MCF 10A (cell line): ENCODE measurements at places on chromosomes 6 and 20.
A peak's percentile ranks its signal among the peaks of the same experiment; 100 is the strongest.

DNA sequence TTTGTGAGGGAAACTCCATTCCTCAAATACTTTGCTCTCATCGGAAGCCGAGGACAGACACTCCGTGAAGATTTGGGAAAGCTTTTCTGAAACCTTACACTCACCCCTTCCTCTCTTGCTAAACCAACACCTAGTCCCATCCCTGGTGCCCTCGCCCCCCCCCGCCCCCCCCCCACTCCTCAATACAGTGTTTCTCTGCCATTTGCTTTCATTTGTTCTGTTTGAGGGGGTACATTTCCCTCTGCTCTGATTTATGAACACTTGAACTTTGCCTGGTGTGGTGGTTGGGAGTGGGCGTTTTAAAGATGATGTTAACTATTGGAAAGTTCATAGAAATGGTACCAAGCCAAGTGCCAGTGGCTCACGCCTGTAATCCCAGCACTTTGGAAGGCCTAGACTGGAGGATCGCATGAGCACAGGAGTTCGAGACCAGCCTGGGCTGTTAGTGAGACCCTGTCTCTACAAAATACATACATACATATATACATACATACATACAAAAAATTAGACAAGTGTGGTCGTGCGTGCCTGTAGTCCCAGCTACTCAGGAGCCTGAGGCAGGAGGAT is 1.1 kb downstream of the RAB32 start:
- DNase-seq, result peak; percentile 6

GRCh38 chr6:145704143-145704781 is 31.1 kb downstream of the EPM2A start:
- DNase-seq, result peak; percentile 19

- no peak for DNase-seq
Observed at GRCh38 chr6:158165919-158166416, 2.1 kb downstream of the SERAC1 start.

- DNase-seq, result no peak
Observed at GRCh38 chr20:4932061-4932460, 69.2 kb downstream of the SLC23A2 start.

- no peak for DNase-seq
Observed at GRCh38 chr20:33730946-33731692, 677 bp upstream of the ZNF341 start.

- no peak for DNase-seq
Observed at GRCh38 chr6:159777240-159777904, 12.0 kb downstream of the TCP1 start.

DNA sequence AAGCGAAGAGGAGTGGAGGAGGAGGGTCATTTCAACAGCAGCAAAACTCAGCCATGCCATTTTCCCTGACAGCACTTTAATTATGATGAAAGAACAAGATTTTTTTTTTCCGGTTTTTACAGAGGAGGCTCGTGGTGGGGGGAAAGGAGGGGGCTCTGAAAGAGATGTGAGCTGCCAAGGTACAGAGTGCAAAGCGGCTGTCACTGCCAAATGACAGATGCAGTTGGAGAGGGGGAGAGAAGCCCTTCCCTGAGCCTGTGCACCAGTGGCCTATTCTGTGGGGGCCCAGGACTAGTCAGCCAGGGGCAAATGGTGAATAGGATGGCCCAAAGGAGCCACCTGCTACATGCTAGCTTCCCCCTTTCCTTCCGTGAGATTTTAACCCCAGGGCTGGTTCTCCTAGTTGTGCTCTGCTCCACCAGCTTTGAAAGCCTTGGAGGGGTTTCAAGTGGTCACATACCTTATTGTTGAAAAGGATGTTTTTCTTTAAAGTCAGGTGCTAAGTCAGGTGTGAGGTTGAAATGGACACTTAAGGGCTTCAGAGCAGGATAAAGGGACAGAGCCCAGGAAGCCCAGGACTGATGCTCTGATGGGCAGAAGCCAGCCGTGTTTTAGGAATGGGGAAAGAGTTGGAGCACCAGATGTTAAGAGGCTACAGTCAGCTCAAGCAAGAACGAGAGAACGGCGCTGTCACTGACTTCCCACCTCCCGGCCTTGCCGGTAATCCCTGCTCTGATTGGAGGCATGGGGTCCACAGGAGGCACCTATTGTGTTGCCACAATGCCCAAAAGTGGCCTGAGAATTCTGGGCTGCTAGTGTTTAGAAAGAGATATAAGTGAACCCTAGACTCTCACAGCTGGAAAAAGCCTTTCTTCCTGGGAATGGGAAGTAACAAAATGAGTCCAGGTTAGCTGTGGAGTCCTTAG is 24.8 kb downstream of the GNAS start:
- no peak for DNase-seq

DNA sequence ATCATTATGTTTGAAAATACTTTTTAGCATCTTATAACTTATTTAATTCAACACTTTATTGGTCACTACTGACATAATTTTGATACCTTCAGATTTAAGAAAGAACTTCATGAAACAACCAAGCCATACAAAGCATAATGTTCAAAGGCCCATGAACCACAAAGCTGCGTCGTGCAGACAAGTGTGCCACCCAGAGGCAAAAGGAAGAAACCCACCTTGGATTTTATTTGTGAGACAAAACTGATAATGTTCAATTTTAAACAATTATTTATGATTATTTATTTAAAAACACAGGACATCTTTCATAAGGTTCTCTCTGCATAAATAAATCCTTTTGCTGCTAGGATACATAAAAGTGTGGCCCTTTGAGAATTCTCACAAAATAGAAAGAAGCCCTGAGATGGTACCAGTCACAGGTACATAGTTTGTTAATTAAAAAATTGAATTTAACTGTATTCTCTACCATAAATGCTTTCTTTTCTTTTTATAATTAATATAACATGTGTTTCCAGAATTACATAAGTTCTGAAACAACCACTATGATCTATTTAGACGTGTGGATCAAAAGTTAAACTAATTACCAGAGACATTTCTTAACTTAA is 143.7 kb downstream of the RALGAPA2 start:
- peak; percentile 49 for DNase-seq

DNA sequence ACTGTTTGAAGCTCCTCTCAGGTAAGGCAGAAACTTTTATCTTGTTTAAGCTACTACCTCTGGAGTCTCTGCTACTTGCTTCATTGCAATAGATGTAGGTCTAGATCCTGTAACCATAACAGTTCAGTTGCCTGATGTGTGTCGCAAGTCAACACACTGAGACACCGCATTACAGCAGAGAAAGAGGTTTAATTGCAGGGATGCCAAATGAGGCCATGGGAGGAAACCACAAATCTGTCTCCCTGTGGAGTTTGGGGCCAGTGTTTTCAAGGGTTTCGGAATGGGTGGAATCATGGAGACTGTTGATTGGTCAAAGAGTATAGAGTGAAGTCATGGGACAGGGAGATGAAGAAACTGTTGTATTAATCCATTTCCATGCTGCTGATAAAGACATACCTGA is 57.1 kb upstream of the RBM24 start:
- DNase-seq, result no peak

DNA sequence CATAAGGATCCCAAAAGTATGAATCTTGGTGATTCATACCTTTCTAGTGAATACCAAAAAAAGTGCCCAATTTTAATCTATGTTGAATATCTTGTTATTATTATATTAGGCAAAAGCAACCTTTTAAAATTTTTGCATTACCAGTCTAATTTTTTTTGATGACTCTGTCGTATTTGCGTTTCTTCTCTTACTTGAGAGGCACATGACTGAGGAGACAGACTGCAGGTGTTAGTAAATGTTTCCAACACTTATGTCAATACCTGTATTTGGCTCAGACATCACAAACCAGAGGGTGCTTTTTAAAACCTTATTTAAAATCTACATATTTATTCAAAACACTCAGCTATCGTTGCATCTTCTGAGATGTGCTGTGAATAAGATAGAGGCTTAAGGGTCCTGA is 27.1 kb downstream of the ID4 start:
- DNase-seq, result no peak

DNA sequence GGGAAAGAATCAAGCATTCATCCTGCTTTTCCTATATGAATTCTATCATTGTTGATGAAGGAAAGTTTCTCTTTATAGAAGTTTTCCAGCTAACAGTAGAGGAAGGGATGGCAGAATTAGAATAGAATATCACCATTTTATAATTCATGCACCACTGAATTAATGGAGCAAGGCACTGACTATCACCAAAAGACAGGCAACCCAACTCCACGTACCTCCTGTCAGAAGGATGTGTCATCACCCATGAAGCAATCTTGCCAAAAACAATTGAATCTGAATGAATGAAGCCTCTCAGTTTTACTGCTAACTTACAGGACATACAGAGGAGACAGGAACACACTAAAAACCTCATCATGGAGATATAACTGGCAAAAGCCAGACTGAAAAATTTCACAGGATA is 122.4 kb downstream of the NFATC2 start:
- DNase-seq, result peak; percentile 60

- no peak for DNase-seq
Observed at GRCh38 chr6:169866668-169867521, 115.5 kb downstream of the ERMARD start.

DNA sequence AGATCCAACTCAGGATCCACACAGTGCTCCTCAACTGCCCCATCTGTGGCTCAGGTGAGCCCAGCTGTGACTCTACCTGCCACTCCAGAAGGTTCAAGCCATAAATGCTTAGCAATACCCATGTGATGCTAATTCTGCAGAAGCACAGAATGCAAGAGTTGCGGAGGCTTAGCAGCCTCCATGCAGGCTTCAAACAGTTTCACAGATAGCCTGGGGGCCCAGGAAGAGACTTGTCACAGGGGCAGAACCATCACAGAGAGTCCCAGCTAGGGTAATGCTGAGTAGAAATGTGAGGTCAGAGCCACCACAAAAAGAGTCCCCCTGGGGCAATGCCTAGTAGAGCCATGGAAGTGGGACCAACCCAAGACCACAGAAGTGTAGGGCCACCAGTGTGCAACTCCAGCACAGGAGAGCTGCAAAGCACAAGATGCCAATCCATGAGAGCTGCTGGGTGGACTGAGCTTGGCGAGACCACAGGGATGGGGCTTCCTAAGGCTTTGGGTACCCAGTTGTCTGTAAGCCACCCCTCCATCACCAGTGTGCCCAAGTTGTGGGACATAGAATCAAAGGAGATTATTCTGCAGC is 283.9 kb downstream of the UBE3D start:
- DNase-seq, result no peak

- DNase-seq, result no peak
Observed at GRCh38 chr20:49893242-49894072, 21.9 kb downstream of the SPATA2 start.

DNA sequence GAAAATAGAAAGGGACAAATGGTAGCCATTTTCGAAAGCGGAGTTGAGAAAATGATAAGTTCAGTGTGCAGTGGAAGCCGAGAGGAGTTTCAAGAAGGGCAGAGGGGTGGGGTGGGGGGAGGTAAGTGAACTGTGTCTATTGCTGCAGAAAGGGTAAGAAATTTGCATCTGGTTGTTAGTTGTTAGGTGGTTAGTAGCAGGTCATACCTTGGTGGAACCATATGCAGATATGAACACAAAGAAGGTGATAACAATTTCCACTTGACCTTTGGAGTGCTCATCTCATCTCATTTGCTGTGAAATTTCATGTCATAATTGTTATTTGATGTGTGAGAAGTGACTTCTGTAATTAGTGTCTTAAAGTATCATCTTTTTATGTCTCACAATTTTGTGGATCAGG is 288.2 kb downstream of the QKI start:
- DNase-seq, result no peak

DNA sequence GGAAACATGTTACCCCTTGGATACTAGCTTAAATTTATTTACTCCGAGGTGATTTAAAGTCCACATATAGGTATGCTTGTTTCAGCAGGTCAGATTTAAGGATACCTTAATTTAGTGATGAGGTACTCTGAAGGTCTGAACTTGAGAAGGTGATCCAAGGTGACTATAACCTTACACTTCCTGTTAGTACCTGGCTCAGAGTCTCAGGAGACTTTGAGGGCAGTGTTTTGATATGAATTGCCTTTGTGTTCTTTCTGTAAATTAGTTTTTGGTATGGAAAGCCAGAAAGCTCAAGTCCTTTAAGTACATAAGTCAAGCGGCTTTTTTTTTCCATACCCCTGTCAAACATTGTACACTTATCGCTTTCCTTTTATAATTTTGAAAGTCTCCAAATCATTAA is 489.0 kb downstream of the CDKAL1 start:
- no peak for DNase-seq

- DNase-seq, result no peak
Observed at GRCh38 chr20:34396408-34396807, 33.3 kb downstream of the ITCH start.

GRCh38 chr20:63513207-63513606 is 7.4 kb upstream of the PPDPF start:
- DNase-seq, result no peak

DNA sequence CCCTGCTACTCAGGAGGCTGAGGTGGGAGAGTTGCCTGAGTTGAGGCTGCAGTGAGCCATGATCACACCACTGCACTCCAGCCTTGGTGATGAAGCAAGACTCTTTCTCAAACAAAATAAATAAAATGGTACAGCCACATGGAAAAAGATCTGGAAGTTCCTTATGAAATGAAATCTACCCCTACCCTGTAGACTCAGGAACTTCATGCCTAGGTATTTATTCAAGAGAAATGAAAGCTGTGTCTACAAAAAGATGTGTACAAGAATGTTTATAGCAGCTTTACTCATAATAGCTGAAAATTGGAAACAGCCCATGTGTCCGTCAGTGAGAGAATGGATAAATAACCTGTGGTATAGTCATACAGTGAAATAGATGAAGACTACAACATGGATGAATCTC is 15.2 kb upstream of the C6orf62 start:
- no peak for DNase-seq

DNA sequence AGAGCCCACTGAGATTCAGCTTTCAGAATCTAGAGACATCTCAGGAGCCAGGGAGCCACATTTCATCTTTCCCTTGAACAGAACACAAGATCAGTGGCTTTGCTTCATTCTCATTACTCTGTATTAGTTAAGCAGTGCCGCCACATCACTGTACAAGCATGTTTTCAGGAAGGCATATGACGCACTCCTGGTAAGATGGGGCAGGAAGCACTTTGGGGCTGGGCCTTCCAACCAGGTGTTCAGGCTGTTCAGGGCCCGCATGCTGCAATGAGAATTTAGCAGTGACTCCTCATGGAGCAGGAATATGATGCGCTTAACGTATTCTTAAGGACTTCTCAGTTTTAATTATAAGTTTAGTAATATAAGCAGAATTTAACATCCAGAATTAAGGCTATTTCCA is 29.7 kb upstream of the GNRH2 start:
- DNase-seq, result no peak

DNA sequence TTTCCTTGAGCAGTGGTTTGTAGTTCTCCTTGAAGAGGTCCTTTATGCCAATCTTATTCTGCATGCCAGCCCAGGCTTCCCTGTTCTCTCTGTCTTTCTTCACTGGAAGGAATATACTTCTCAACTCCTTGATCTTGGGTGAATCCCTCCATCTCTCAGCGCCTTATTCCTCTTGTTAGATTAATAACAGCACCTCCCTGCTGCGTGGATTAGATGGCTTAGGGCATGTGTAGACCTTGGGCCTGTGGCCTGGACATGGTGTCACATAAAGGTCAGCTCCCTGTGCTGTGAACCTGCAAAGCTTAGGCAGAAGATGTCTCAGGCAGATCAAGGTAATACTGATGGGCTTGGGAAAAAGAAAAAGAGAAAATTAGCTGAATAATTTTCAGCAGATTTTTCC is 18.3 kb downstream of the ZNF831 start:
- DNase-seq, result no peak
